ENCODE measurements at places on chromosomes 16 and 17. TPM values are rescaled to one million over a fixed set of nuclear protein-coding genes. Genes with fewer than 3 reads are reported as not detected.

GRCh38 chr16:89956505-89957215, 8.1 kb downstream of the DEF8 start:
- no peak for DNase-seq

DNA sequence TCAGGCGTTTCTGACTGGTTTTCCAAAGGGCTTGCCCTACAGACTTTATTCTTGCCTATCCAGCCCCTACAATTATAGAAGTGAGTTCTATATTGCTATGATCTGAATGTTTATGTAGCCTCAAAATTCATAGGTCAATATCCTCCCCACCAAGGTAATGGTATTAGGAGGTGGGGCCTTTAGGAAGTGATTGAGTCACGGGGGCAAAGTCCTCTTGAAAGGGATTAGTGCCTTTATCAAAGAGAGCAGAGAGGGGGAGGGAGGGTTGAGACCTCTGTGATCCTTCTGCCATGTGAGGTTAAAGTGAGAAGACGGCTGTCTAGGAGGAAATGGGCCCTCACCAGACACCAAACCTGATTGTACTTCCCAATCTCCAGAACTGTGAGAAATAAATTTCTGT, 931 bp upstream of the CPHXL start:
- no peak for DNase-seq

GRCh38 chr17:28720247-28720996, 637 bp downstream of the RPL23A start:
- no peak for DNase-seq

- DNase-seq, result no peak
Observed at GRCh38 chr17:33712120-33712519, 419.0 kb upstream of the ASIC2 start.

DNA sequence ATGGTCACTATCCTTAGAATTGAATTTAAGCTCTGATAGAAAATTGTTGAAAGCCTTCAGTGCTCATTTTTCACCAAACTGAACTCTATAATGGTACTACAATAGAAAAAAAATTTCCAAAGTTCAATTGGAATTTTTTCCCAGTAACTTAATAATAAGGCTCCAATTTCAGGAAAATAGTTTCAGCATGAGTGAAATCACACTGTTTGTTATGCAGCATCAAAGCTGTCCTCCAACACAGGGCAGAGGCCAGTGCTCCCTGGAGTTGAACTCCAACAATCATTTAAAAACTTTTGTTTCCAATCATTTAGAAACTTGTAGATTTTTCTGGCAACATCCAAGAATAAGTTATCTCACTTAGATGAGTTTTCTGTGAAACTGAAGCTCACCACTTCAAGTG, 103.1 kb upstream of the HSBP1 start:
- DNase-seq, result no peak

GRCh38 chr16:57268804-57269800, 15.4 kb downstream of the PLLP start:
- no peak for DNase-seq

- no peak for DNase-seq
Observed at GRCh38 chr17:49200423-49201083, 9.8 kb downstream of the GNGT2 start.

DNA sequence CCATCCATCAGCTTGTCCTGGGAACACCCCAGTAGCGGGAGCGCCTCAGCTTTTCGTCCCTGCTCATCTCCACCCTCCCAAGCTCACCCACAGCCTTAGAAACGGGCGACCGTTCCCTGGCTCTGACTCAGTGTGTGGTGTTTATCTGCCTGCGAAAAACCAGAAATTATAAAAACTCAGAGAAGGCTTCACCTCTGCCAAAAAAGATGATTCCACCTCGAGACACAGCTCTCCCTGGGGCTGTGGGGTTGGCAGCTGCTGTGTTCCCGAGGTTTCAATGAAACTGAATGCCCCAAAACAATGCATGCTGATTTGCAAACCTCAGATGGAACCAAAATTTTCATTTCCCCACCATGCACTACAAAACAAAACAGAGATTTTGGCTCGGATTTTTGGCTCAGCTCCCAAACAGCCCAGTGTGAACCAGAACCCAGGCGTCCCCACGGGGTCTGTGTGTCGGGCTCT, 62.4 kb upstream of the MED9 start:
- DNase-seq, result no peak

GRCh38 chr16:5882087-5882640, 784.6 kb upstream of the EEF2KMT start:
- no peak for DNase-seq

DNA sequence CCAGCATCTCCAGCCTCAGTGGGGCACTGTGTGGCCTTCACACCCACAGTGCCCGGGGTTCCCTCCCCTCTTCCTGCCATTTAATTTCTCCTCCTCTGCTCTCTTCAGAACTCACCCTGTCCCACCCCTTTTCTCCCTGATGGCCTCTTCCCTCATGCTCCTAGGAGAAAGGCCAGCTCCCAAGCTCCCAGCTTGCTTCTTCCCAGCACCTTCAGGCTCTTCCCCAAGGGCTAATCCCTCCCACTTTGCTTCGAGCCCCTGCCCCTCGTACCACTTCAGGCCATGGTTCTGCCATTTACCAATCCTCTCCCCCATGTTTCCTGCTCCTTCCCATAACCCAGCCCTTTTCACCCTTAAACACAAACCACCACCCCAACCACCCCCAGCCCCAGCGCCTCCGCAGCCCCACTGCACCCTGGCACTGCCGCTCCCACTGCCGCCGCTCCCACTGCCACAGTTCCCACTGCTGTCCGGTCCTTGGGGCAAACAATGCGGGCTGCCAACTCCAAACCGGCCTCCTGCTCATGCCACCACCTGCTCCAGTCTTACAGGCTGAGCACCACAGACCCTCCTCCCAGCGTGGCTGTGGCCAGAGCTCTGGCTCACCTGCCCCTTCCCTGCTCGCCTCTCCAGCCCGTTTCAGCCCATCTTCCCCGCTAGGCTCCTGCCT, 28.6 kb downstream of the ADAM11 start:
- DNase-seq, result no peak

GRCh38 chr17:17141860-17142552, 64.1 kb downstream of the PLD6 start:
- DNase-seq, result peak; percentile 62

DNA sequence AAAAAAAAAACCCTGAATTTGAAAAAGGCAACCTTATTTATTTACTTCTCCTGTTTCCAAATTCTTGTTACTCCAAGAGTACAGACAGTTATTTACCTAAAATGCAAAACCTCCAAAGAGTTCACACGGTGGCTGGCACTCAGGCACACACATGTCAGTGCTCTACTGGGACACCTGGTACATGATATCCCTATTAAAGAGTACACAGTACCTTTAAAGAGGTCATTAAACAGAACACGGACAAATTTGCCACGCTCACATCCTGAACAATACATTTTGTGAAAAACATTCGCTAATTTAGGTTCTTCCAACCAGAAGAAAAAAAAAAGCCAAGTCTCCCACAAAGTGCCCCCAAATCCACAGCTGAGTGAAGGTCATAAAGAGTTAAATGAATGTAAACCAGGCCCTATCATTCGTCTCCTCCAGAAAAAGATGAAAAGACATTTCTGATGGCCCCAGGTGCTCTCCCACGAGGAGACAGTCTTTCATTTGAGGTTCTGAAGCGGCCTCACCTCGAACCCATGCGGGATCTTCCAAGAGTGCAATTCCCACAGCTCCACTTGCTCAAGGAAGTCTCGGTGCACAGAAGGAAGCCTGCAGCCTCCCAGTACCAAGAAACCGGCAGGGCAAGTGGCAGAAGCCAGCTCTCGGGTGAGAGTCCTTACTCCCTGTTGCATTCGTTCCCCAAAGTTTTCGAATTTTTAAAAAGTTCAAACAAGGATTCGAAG, 993 bp downstream of the ERN1 start:
- no peak for DNase-seq

- DNase-seq, result no peak
Observed at GRCh38 chr17:3512505-3513171, 36.8 kb downstream of the ASPA start.

- DNase-seq, result no peak
Observed at GRCh38 chr16:88924834-88925539, 52.0 kb downstream of the CBFA2T3 start.

GRCh38 chr16:65964752-65965151, 401.7 kb upstream of the CDH5 start:
- no peak for DNase-seq

DNA sequence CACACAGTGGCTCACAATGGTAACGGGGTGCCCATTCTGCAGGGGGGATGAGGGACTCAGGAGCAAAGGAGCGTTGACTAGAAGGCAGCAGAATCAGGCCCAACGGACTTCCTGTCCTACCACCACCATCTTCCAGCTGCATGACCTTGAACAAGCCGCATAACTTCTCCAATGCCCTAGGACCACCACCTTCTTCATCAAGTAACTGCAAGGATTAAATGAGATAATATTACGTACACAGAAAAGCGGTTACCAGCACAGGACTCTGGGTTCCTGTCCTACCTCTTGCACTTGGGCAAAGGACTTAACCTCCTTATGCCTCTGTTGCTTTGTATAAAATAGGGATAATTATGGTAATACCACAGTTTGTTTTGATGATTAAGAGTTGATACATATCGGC, 4.7 kb downstream of the ASPHD1 start:
- no peak for DNase-seq

GRCh38 chr16:88700636-88701482, 5.3 kb downstream of the RNF166 start:
- peak; percentile 88 for DNase-seq

GRCh38 chr17:63309021-63309420, 137.1 kb downstream of the CYB561 start:
- DNase-seq, result no peak

GRCh38 chr17:31254654-31255053, 42.4 kb downstream of the OMG start:
- no peak for DNase-seq

ADGRG1 gene
- total RNA-seq, result 8.2 TPM

MT1G gene
- 3.4 TPM for total RNA-seq

GPR179 gene
- total RNA-seq, result 0.02 TPM

TNP2 gene
- total RNA-seq, result not detected

OSBPL7 gene
- total RNA-seq, result 23.7 TPM

PYY gene
- not detected for total RNA-seq

ORMDL3 gene
- total RNA-seq, result 76.6 TPM

ETV4 gene
- total RNA-seq, result 0.32 TPM

SEBOX gene
- total RNA-seq, result not detected

QPRT gene
- 14.5 TPM for total RNA-seq

PDILT gene
- total RNA-seq, result not detected

Measured in activated naive CD4-positive, alpha-beta T cell treated with anti-CD3 and anti-CD28 coated beads, Interleukin-2, amount 50 U/mL, for 72 hours (primary cell).